ENCODE measurements at places on chromosomes 13 and 19. TPM values are rescaled to one million over a fixed set of nuclear protein-coding genes. Genes with fewer than 3 reads are reported as not detected.

Gene TGFBR3L
- 0.72 TPM for total RNA-seq

Gene CD79A
- 2.6 TPM for total RNA-seq

Gene TMEM86B
- 1.8 TPM for total RNA-seq

Gene TEX101
- 3.3 TPM for total RNA-seq

Gene DNAAF3
- 1.9 TPM for total RNA-seq

Gene ZNF787
- 24.4 TPM for total RNA-seq

GRCh38 chr13:100944791-100945345, 270.3 kb upstream of the TMTC4 start:
- ATAC-seq = no peak

- no peak for ATAC-seq
Measured at GRCh38 chr13:38951525-38952313, 38.9 kb downstream of the STOML3 start.

DNA sequence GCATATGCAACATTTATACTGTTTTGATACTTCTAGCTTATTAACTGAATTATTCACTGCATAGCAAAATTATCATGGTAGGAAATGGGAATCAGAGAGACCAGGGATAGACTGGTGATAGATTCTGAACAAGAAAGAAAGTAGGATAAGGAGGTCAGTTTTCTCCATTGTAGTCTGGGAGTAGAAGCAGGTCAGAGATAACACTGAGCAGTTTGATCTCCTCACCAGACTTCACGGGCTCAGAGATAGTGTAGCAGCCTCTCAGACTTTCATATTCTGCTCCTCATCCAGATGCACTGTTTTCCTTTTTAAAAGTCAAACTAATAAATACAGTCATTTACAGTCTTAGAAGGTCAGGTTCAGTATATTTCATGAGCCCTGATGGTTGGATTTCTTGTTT, 56.0 kb upstream of the MYO16 start:
- ATAC-seq = no peak

DNA sequence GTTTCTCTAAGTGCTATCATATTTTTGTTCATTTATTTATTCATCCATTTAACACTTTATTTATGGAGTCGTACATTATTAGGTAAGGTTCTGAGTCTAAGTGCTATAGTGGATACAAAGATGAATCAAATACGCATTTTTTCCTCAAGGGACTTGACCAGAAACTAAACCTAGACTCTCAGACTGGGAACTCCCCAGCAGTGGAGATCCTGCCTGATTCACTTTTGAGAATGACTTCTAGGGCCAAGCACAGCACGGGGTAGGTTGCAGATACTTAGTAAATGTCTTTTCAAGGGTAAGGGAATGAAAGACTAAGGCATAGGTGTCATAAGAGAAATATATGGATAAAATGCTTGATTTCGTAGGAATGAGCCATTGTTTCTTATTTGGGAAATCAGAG, 7.2 kb downstream of the DNAJC15 start:
- ATAC-seq = no peak

GRCh38 chr13:41645331-41645730, 188.0 kb downstream of the RGCC start:
- ATAC-seq = no peak

DNA sequence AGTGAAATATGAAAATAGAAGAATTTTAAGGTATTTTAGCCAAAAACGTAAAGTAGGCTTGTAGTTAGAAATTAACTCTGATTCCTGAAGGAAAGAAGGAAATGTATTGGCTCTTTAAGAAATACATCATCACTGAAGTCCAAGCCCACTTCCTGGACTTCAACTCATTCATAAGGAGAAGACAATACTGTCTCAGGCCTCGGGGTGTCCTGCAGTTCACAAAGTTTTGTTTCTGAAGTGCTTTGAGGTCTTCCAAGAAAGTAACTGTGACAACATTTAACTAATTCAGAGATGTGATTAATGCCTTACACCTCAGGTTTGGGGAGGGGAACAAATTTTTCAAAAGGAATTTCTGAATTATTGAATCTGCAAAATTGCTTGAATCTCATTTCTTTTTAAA, 65.8 kb upstream of the STARD13 start:
- no peak for ATAC-seq

- ATAC-seq = no peak
Measured at GRCh38 chr19:21608571-21608970, 103.2 kb downstream of the ZNF429 start.

DNA sequence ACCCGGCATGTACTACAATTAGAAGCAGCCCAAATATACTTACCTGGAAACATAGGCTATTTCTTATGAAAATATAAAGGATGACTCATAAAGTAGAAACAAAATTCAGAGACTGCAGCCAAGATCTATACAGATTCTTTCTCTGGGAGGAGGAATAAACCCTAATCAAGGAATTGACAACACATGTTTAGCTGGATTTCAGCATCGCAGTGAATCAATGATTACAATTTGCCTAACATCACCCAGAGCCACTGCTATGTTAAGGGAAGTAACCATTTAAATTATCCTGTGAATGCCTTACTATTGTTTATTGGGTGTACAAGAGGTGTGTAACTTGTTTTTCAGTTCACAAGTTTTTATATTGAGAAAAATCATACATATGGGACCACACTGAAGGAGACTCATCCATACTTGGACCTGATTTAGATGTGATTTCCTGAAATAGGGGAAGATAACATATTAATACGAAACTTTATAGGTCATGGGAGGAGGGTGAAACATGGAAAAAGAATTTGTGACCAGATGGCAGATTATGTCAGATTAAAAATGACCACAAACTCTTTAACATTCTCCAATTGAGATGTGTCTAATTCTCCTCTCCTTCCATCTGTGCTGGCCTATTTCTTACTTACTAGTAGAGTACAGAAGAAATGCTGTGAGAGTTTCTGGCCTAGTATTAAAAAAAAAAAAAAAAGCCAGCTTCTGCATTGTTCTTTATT, 1168.4 kb downstream of the SLITRK1 start:
- ATAC-seq = no peak

- ATAC-seq = no peak
Measured at GRCh38 chr13:76466043-76466442, 420.2 kb downstream of the KCTD12 start.

DNA sequence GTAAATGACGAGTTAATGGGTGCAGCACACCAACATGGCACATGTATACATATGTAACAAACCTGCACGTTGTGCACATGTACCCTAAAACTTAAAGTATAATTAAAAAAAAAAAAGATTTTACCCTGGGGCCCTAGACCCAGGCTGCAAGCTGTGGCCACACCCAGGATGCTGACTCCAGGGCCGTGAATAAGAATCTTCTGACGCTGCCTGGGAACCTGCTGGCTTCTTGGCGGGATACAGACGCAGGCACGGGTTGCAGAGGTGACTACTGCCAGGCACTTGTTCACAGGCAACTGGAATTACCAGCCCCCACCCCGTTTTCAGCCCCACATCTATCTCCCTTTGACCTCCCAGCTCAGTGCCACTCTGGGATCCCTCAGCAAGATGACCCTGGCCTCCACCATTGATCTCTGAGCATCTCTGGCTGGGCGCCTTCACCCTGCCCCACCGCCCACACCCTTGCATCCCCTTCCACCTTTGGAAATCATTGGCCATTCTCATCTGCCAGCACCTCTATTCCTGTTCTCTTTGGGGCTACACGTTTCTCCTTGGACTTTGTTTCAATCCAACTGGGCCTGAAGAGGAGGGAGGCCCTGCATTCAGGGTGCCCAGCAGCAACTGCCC, 21.1 kb upstream of the CFAP97D2 start:
- no peak for ATAC-seq

All from esophagus mucosa (tissue), 1 donor.